ENCODE measurements at places on chromosomes 5 and 9. TPM values are rescaled to one million over a fixed set of nuclear protein-coding genes. Genes with fewer than 3 reads are reported as not detected.

Gene C9orf50
- total RNA-seq: not detected

Gene ADAMTS16
- total RNA-seq: 3.2 TPM

Gene MZB1
- not detected for total RNA-seq

Gene ADAMTSL1
- 18.2 TPM for total RNA-seq

Gene ABO
- total RNA-seq: 4.8 TPM

Gene EIF4E1B
- not detected for total RNA-seq

Gene RMRP
- total RNA-seq: 3,174 TPM

Gene TMEM171
- total RNA-seq: 1.3 TPM

Gene BAG1
- 103 TPM for total RNA-seq

Gene NUP214
- total RNA-seq: 28.5 TPM

Gene C9orf153
- not detected for total RNA-seq

Gene PCDHB10
- total RNA-seq: 3.1 TPM

Gene GPX3
- 40.9 TPM for total RNA-seq

Gene RNF180
- 4.7 TPM for total RNA-seq

Gene F2RL2
- total RNA-seq: 2.6 TPM

Gene VCAN
- 367 TPM for total RNA-seq

Gene LAMC3
- 12.4 TPM for total RNA-seq

Gene TERT
- total RNA-seq: not detected

Gene GDA
- 23.6 TPM for total RNA-seq

Gene CYSRT1
- 1.4 TPM for total RNA-seq

Gene STKLD1
- total RNA-seq: 0.48 TPM

Gene PCDHA12
- 18.7 TPM for total RNA-seq

Gene SPINK7
- not detected for total RNA-seq

Gene AMBP
- total RNA-seq: 713 TPM

Gene PRUNE2
- 4.1 TPM for total RNA-seq

Gene PCDHGA2
- 0.08 TPM for total RNA-seq

Gene CDKN2B
- total RNA-seq: 8.5 TPM

Gene CETN3
- total RNA-seq: 15.7 TPM

Gene NPDC1
- total RNA-seq: 12.3 TPM

Gene FGD3
- 5.8 TPM for total RNA-seq

Gene CEL
- total RNA-seq: 4.4 TPM

Gene ZNG1C
- total RNA-seq: 41.7 TPM

Gene DBH
- not detected for total RNA-seq

Gene SARDH
- total RNA-seq: 9.8 TPM

Gene ADGRD2
- not detected for total RNA-seq

Gene IFNE
- 0.64 TPM for total RNA-seq

Gene C9orf43
- total RNA-seq: 0.53 TPM

Gene CATSPER3
- total RNA-seq: not detected

Gene C9
- 0.47 TPM for total RNA-seq
